ENCODE measurements at places on chromosomes 2 and 18.

- DNase-seq = no peak
These were observed 251.8 kb downstream of the LPIN1 start for GRCh38 chr2:11998218-11998617.

DNA sequence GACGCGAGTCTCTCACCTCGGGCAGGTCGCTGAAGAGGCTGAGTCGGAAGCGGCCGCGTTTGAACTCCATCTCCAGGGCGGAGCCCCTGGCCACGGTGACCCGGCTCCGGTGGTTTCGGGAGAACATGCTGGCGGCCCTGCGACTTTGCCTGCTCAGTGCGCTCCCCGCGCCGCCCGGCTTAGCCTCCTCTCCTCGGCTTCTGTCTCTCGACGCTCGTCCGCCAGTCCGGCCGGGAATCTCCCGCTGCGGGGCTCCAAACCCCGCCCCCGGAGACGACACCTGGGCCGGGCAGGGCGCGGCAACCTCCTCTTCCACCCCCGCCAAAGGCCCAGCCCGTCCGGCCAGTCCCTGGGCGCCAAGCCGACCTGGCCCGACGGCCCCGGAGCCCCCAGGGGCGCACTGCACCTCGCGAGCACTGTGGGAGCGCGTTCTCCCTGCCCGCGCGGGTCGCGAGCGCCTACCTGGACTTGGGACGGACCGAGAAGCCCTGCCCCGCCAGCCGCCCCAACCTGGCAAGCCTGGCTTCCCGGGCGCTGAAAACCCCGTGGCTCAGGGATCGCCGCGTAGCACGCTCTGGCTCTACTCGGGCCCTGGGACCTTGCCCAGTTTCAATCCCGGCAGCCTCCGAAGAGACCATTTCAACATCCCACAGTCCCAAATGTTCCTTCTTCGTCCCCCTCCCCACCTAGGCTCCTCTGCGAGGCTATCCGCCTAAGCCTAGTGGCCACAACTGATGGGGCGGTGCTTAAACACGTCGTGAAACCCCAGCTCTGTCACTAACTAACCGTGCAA lies at the start of gene RTKN:
RTKN (minus strand) TSS at position 248 of the 793 bp plus-strand sequence; CDS start at position 127, 121 bp downstream.
- no peak for DNase-seq

- DNase-seq = no peak
These were observed 621.9 kb upstream of the SOX11 start for GRCh38 chr2:5070257-5070656.

- DNase-seq = no peak
These were observed 102.8 kb upstream of the CTDP1 start for GRCh38 chr18:79576686-79577351.

GRCh38 chr2:238320648-238321281 lies 447 bp downstream of the TRAF3IP1 start:
- no peak for DNase-seq

DNA sequence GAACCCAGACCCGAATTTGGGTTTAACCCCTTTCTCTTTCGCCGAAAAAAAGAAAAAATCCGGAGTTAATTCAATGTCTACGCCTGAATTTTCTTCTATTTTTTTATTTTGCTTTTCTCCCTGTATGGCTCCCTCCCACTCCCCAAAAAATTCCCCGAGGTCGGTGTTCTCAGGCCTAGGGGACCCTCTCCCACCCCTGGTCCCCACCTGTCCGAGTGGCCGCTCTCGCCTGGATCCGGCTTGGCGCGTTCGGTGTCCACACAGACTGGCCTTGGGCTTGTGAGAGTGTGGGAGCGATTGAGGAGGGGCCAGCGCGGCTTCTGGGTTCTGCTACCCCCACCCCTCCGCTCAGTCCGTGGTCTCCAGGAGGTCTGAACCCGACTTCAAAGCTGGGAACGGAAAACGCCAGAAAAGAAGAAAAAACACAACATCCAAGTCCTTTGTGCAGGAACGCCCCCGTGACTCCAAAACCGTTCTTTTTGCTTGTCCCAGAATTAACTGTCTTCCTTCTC lies 5.7 kb upstream of the EN1 start:
- no peak for DNase-seq

GRCh38 chr18:11951390-11951851 lies 29.9 kb upstream of the IMPA2 start:
- no peak for DNase-seq

DNA sequence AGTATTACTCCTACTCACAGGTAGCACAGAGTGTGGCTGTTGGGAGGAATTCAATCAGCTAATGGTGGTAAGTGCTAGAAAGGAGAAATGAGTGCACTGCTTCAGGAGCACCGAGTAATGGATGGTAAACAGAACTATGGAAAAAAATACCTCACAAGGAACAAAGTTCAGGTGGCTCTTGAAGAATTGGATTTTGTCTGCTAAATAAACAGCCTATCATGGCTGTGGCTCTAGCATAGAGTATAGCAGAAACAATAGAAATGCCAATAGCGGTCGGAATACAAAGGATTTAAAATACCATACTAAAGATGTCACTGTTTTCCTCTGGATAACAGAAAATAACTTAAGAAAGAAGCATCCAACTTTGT lies 482.5 kb downstream of the NUP35 start:
- DNase-seq = no peak

DNA sequence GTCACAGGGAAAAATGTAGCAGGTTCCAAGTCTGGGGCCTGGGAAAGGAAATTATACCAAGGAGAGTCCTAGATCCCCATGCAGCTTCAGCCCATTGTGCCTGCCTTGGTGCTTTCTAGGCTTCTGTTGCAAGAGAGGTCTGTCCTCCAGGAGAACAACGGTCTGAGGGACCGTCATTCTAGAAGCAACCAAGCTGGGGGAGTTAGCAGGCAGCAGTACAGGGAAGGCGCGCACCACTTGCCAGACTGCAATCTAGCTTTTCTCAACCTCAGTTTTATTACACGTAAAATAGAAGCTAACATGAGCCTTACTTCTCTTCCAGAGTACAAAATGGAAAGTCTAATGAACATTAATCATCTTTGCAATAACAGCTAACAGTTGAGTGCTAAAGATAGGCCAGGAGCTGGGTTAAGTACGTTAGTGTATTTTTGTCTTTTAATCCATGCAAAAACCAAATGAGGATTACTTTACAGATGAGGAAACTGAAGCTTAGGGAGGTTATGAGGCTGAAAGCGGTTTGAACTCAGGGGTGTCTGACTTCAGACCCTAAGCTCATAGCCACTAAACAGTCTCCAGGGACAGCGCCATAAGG lies 1.9 kb downstream of the TCF23 start:
- DNase-seq = no peak

DNA sequence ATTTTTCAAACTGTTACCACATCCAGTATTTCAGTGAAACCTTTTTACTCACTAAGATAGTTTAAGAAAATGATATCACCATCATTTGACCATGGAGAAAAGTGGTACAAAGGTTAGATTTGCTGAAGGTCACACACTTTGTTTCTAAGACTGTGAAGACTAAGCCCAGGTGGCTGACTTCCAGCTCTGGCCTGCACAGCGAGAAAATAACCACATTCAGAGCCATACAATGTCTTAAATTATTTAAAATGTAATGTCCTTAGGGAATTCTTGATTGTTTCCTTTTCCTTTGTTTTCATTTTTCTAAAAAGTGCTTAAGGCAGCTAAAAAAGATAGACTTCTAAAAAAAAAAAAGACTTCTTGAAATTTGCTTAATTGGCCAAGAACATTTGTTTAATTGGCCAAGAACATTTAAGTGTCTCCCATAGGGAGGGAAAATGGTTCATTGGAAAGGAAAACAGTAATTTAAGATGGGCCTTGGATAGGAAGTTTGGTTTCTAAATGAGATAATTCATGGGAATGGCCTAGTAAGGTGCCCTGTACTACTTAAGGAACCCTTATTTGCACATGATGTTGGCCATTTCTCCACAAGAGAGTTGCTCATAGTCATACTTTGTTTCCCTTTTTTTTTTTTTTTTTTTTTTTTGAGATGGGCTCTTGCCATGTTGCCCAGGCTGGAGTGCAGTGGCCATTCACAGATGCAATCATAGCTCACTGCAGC lies 45.2 kb downstream of the CYP1B1 start:
- no peak for DNase-seq

GRCh38 chr18:49697757-49698524 lies 115.4 kb downstream of the ACAA2 start:
- DNase-seq = no peak

- DNase-seq = no peak
These were observed 67.5 kb downstream of the SPATS2L start for GRCh38 chr2:200373973-200374416.

GRCh38 chr2:239263669-239264491 lies 136.9 kb downstream of the HDAC4 start:
- DNase-seq = no peak

DNA sequence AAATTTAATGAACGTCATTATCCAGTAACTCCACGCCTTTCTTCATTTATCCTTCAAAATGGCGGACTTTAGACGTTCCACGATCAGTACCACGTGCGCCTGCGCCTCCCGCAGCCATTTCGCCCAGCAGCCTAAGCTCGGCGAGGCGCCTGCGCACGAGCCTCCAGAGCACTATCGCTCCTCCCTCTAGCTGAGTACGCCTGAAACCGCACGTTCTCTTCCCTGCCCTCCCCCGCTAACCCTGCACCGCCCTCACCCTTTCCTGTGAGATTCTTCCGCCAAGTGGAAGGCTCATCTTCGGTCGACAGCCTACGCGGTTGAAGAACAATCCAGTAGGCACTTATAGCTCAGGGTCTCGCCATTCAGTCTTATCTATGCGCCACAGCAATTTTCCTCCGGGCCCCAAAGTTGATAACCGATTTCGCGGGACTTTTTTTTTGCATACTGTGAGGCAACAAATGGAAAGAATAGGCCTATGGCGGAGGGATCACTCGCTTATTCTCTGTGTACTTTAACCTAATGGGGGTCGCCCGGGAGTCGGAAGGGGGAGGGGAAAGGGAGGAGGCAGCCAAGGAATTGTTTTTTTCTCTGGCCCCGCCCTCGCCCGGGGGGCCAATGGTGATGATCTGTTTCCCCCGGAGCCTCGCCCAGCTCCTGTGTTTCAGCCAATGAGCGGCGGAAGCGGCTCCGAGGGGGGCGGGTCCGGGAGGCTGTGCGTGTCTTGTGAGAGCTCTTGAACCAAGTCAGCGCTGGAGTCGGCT lies at the start of gene KDM3A:
KDM3A (plus strand) TSS at position 741 of the 761 bp plus-strand sequence. CDS start 677 bp downstream, outside the sequence.
- DNase-seq = peak; percentile 96

DNA sequence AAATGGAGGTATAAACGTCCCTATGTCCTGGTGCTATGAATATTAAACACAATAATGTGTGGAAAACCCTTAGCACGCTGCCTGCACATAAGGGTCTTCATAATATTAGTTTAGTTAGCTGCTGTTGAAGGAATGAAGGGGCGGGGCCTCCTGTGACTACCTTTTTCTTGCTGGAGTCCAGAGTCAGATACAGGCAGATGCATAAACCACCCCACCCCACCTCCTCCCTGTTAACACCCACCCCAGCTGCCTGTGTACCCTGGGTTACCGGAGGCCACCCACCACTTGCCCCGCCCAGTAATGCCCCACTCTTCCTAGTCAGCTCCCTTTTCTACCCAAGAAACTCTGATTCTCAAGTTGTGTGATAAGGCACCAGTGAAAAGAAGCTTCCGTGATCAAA lies 158.4 kb downstream of the EN1 start:
- DNase-seq = no peak

GRCh38 chr2:234404957-234405356 lies 91.9 kb downstream of the ARL4C start:
- DNase-seq = no peak

DNA sequence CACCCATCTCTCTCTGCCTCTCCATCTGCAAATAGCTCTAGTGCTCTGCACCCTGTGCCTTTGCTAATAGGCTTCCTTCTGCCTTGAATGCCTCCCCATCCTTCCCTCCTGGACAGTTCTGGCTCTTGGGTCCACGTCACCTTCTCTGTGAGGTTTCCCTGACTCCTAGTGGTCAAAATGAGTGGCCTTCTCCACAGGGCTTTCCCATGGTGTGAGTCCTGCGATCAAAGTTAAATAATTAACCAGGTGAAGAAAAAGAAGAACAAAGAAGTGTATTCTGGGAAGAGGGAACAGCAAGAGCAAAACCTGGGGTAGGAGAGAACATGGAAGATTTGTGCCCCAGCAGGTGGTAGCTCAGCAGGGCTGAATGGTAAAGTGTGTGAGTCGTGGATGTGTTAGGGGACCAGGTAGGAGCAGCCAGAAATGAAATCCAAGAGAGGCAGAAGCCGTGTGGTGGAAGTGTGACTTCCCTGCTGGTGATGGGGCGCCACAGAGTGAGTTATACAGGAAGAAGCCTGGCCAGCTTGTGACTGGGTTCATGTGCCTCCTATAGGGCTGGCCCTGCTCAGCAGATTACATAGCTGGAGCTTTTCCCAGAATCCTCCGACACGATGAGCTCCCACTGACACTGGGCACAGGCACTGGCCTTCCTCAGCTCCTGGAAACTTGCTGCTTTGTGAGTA lies 93.8 kb upstream of the LDAH start:
- no peak for DNase-seq

DNA sequence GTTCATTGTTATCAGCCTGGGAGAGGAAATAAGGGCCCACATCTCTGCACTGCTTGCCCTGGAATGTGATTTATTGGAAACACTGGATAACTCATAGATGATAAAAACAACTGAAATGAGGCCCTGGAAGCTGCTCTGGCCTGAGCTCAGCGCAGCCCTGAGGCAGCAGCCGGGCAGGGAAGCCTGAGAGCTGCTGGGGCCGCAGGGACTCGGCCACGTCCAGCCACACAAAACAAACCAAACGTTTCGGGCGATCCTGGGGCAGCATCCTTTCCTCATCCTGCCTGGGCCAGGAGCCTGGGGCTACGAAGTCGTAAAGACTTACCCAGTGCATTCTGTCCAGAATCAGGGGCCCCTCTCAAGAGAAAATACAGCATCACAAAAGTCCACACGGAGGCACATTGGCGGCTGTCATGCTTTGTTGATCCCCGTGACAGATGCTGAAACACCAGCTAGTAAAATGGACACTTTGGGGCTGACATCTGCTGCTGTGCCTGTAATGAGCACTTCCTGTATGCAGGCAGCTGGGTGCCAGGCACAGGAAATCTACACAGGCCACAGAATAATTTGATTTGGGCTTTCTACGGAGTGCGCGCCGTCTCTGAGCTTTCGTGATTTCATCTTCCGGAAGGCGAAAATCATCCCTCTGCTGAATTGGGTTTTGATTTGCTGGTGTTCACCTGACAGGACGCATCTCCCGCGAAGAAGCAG lies 250.6 kb downstream of the EIPR1 start:
- DNase-seq = no peak

GRCh38 chr2:183543731-183544130 lies 419.5 kb downstream of the NUP35 start:
- no peak for DNase-seq

DNA sequence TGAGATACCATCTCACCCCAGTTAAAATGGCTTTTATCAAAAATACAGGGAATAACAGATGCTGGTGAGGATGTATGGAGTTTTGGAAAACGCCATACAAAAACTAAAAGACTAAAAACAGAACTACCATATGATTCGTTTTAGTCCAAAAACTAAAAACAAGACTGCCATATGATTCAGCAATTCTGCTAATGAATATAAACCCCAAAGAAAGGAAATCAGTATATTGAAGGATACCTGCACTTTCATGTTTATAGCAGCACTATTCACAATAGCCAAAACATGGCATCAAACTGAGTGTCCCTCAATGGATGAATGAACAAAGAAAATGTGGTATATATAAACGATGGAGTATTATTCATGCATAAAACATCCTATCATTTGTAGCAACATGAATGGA lies 224.4 kb upstream of the MC4R start:
- DNase-seq = no peak

- no peak for DNase-seq
These were observed 11.8 kb upstream of the SMIM21 start for GRCh38 chr18:75439348-75439747.
